ENCODE measurements at places on chromosomes 7 and 10.

GRCh38 chr10:110022716-110023504 is 15.1 kb downstream of the ADD3 start:
- DNase-seq, result no peak

GRCh38 chr7:1677206-1678080 is 7.4 kb downstream of the ELFN1 start:
- no peak for DNase-seq

DNA sequence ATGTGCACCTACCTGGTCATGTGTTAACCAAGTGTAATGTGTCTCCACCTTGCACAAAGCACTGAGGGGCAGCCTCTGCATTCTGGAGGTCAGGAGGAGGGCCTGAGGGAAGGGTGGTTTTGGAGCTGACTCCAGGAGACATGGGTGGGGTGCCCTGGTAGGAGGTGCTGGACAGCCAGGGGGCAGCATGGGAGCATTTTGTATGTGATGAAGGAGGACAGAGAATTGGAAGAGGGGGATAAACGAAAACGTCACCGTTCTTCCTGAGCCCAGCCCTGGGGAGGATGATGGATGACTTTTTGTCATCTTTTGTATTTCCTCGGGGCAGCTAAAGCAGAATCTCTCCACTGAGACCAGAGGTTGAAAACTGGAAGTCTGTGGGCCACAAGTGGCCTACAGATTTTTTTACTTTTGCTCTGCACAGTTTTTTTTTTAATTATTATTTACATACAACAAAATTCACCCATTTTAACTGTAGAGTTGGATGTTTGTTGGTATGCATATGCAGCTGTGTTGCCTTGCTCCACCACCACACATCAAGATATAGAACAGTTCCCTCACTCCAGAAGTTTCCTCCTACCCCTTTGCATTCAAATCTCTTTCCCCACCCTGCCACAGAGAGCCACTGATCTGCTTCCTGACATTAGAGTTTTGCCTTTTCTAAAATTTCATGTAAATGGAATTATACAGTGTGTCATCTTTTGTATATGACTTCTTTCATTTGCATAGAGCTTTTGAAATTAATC is 242.5 kb downstream of the VTI1A start:
- DNase-seq, result no peak

DNA sequence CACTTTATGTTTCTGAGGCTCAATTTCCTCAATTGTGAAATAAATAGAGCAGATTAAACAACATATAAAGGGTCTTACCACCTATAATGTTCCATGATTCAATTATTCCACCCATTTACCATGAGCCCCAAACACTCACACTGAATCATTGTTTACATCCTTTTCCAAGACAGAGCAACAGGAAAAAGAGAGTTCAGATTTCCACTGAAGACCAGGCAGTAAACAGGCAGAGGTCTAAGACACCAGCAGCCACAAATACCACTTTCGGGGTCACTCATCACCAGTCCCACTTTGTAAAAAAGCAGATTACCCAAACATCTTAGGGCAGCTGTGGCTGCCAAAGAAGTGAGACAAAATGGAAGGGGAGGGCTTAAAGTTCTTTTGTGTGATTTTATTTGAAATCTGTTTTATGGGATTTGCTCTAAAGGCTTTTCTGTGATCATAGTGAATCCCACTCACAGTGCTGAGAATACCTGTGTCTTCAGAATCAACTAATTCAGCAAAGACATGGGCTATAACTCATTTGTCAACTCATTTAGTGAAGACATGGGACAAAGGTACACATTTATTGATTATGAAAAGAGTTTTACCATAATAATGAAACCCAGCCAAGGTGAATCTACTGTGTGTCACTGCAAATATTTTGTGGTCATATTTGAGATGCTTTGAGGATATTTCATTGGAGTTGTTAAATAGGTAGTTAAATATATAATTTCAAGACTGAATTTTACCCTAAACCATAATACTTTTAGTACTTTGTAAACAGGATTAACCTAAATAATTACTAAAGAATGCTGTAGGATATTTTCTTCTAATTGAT is 24.8 kb upstream of the DLD start:
- no peak for DNase-seq

GRCh38 chr7:3107228-3107763 is 63.6 kb upstream of the CARD11 start:
- no peak for DNase-seq

DNA sequence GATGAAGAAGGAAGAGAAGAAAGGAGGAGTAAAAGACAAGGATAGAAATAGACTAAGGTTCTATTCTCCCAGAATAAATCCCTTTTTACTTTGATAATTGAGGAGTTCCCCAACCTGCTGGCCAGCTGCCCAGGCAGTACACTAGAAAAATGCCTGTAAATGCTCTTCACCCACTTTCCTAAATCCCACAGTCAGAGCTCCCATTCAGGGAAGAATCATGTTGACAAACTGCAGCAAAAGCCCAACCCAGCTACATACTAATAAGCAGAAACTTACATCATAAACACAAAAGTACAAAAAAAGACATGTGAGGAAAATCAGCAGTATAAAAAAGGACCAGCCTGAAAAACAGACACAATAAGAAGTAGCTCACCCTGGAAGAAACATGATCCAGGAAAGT is 15.8 kb upstream of the KDM7A start:
- DNase-seq, result no peak

DNA sequence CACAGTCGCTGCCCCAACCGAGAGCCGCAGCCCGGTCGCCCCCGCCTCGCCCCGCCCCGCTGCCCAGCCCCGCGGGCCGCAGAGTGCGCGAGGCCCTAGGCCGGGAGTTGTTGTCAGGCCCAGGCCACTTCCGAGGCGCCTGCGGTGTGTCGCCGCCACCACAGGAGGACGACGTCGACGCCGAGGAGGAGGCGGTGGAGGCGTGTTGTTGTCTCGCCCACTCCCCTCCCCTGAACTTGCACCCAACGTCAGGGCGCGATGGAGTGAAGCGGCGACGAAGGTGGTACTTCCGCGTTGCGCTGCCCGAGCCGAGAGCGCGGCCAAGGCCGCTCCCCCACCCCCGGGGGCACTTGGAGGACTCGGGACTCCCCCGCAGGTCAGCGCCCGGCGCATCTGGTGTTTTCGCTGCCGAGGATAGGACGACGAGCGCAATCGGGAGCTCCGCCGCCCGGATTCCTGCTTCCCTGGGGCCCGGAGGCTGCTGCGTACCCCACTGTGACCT is at the start of gene CDK13:
CDK13 (plus strand) TSS at position 286 of the 502 bp plus-strand sequence. CDS start 386 bp downstream, outside the sequence.
- DNase-seq, result peak; percentile 89

DNA sequence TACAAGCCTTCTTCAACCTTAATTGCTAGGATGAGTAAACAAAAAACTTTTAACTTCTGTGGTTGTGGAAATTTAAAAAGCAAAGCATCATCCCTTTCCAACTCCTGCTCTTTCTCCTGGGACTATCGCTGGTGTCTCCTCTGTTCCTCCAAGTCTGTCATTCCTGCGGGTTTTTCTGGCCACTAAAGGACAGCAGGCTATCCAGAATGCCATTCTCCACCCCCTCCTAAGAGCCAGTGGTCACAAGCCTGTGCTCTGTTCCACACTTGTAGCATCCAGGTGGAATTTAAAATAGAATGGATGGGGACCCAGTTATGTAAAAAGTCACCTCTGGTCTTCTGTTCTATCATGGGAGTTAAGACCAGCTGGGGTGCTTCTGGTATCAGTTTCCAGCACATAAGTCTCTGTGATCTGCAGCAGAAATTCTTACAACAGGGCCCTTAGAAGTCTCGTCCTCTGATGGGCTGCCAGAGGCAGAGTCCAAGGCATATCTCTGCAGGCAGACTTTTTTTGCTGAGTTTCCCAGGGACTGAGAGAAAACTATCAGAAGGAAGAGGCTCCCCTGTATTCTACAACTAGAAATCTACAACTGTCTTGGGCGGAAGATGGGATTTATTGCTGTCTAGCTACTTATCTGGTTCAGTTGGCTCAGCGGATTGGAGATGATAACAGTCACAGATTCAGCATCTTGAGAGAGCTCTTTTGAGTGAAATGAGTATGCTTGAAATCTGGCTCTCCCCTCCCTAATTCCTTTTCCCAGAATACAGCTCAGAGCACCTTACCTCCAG is 5.1 kb upstream of the WNT16 start:
- no peak for DNase-seq

DNA sequence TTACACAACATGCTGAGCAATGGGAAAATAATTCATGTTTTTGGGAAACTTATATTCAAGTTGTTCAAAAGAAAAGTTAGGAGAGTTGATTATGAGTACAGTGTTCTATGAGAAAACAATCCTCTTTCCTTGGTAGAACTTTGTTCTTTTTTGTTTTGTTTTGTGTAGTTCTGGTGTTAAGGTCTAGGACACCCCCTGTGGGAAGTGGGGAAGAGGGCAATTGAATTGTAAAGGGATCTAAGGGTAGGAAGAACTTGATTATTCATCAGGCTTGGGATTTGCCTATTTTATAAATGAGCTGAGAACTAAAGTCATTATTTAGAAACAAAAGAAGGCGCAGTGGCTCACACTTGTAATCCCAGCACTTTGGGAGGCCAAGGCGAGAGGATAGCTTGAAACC is 25.9 kb upstream of the CDK13 start:
- no peak for DNase-seq

GRCh38 chr7:123131140-123131539 is 68.6 kb downstream of the SLC13A1 start:
- no peak for DNase-seq

DNA sequence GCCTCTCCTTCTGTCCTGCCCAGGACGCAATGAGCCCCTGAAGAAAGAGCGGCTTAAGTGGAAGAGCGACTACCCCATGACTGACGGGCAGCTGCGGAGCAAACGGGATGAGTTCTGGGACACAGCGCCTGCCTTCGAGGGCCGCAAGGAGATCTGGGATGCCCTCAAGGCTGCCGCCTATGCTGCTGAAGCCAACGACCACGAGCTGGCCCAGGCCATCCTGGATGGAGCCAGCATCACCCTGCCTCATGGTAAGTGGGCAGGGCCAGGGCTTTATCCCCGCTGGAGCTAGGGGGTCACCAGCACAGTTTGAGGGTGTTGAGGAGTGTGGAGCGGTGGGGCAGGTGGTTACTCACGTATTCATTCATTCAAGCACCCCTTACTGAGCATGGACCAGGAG is 4.7 kb upstream of the ANKRD2 start:
- DNase-seq, result no peak

DNA sequence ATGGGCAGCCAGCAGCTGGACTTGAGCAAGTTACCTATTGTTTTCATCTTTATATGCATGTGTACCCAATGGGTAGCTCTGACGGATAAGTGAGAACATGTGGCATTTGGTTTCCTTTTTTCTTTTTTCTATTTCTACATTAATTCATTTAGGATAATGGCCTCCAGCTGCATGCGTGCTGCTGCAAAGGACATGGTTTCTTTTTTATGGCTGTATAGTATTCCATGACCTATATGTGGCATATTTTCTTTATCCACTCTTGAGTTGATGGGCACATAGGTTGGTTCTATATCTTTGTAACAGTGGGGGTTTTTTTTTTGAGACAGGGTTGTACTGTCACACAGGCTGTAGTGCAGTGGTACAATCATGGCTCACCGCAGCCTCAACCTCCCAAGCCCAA is 37.4 kb downstream of the ASZ1 start:
- no peak for DNase-seq

GRCh38 chr10:49579621-49580020 is 30.5 kb upstream of the SLC18A3 start:
- DNase-seq, result no peak

DNA sequence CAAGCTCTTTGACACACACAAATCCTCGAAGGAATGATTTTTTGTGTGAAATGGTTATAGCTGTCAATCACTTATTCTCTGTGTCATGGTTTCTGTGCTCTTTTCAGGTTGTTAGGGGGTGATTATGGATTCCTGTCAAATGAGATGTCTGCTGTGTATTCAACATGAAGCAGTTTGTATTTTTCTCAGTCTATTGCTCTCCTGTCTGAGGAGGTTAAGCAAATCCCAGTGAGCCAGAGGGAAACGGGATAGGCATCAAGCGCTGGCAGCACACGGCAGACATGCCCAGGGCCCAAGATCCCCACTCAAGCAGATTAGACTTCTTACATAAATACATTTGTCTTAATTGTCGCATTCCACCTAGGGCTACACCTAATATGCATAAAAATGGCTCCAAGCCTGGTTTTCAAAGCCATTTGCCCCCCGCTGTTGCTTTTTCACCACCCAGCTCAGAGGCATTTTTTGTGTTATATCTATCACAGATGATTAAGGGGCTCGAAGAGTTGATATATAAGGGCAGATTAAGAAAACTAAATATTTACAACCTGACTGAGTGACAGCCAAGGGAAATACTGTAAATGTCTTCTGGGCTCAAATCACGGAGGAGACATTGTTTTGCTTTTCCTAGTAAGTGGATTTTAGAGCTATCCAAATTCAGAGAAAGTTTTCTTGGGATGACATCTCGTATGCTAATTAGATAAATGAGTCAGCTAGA is 192.7 kb upstream of the LRGUK start:
- no peak for DNase-seq

Data from CD4-positive, alpha-beta T cell treated with Interleukin-15 for 4 hours (primary cell).